ENCODE measurements at places on chromosomes 5 and 9.

GRCh38 chr5:28961816-28962215 lies 1923.4 kb upstream of the CDH9 start:
- no peak for DNase-seq

DNA sequence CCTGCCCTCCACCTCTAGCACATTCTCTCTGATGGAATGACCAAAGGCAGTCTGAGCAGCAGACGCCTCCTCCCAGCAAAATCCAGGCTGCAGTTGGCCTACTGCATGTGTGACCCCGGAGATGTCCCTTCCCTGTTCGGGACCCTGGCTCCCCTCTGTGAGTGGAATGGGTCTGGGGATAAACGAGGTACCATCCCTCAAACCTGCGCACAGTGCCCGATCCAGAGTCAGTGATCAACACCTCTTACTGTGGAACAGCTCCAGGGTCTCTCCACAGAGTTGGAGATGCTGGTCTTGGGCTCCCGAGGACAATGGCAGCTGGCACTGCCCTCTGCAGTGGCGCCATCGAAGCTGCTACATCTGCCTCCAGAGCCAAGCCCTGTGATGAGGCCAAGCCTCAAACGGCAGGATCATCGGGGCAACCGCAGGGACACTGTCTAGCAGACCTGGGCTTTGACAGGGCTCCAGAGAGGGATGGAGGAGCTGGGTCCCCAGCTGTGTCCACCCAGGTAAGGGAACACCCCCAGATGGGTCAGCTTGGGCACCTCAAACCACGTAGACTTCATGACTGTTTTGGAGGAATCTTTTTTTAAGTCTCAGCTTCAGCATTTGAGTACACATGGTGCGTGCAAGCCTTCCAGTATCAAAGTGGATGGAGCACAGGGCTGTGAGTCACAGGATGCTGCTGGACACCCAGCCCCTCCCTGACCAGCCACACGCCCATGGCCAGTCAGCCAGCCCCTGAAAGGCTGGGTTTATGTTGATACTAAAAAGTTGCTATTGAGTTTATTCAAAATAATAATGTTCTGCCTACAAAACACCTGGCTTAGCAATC lies 13.0 kb downstream of the MED10 start:
- no peak for DNase-seq

DNA sequence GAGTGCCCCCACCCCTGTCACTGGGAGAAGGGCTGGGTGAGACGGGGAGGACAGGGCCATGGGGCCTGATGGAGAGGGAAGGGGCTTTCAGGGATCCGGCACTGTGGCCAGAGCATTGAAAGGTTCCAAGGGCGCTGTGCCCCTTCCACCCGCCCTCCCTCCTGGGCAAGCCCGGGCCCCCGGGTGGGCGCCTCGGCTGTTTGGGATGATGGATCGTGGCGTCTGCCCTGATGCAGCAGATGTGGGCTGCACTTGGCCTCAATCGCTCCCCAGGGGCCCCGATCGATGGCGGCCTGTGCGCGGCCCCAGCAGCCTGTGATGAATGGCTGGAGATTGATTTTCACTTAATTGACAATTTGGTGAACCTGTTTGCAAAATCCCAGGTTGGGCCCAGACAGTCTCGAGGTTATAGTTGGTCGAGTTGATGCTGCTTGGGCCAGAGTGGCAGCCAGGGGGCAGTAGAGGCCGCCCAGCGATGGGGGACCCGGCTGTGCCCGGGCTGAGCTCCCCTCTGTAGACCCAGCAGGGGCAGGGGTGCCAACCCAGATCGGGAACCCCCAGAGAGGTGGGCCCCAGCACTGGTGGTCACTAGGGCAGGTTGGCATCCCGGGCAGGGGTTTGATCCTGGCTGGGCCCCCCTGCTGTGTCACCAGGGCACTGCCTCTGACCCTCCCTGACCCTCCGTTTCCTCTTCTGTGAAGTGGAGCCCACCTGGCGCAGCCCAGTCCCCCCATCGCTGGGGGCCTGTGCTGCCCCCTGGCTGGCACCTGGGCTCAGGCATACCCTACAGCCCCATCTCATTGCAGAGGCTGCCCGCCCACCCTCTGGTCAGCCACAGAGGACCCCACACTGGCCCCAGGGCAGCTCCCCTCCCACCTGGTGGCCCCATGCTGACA lies 34.7 kb downstream of the LHX3 start:
- no peak for DNase-seq

- no peak for DNase-seq
These were observed 65.1 kb downstream of the ANKRD55 start for GRCh38 chr5:56168066-56168478.

DNA sequence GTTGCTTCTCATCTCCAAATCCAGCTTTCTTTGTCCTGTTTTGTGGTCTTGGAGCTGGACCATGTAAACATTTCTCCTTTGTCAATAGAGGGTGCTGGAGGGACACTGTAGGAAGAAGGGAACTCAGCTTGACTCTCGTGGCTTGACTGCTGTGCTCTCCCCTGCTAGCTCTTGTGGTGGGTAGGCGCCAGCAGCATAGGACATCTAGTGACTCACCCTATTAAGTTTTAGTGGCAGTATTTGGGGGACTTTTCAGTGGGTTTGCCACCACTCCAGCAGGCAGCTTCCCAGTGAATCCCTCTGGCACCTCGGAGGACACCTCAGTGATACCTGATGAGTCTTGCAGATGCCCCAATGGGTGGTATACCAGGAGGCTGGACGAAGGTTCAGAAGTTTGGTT lies 97.8 kb downstream of the TSSK1B start:
- DNase-seq, result no peak

DNA sequence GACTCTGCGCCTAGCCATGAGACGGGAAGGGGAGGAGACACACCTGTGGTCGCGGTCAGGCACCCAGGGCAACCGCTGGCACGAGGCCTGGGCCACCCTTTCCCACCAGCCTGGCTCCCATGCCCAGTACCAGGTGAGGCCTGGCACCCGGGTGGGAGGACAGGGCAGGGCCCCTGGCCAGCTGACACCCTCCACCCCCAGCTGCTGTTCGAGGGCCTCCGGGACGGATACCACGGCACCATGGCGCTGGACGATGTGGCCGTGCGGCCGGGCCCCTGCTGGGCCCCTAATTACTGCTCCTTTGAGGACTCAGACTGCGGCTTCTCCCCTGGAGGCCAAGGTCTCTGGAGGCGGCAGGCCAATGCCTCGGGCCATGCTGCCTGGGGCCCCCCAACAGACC lies 5.0 kb downstream of the MAMDC4 start:
- DNase-seq, result no peak

DNA sequence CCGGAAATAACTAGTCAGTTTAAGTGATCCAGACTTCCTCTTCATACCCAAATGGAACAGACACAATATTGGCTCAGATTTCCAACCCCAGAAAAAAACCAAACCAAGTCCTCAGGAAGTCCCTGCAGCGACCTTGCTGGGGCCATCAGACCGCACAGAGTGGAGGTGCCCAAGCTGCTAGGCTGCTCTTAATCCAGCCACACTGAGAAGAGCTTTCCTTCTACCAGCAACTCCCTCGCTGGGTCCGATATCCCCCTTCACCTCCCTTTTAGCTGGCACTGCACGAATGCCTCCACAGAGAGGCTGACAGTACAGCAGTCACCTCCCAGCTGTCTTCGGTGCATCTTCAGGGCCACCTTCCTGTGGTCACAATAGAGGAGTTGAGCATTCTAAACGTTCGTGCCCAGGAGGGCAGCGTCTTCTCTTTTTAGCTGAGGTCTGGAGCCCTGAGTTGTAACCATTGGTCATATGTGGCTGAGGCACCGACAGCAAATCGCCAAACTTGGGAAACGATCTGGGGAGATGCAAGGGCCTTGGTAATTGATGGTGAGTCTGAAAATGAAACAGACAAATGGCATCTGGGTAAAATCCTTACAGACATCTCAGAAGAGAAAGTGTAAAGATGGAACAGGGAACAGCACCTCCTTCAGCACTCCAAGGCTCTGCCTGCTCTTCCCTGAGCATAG lies 5.7 kb downstream of the NAIF1 start:
- no peak for DNase-seq

DNA sequence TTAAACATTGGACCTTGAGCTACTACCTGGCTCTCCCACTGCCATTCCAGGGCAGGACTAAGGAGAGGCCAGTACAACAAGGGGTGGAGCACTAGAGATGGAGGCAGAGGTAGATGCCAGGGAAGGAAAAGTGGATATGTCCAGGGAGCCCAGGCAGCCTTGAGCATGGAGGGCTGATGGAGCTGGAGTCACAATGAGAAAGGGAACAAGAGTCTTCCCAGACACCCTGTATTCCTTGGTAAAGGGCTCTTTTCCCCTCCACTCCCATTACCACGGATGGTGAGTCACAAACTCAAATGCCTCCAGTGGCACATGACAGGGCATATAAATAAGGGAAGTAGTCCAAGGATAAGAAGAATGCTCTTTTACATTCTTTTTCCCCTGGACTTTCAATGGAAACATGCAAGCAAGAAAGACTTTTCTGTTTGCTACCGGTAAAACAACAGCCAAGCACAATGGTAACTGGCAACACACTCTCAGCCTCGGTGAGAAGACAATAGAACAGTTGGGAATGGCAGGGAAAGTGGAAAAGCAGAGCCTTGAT lies 16.7 kb downstream of the ERAP1 start:
- no peak for DNase-seq
